ENCODE measurements at places on chromosomes 11 and 22.

DNA sequence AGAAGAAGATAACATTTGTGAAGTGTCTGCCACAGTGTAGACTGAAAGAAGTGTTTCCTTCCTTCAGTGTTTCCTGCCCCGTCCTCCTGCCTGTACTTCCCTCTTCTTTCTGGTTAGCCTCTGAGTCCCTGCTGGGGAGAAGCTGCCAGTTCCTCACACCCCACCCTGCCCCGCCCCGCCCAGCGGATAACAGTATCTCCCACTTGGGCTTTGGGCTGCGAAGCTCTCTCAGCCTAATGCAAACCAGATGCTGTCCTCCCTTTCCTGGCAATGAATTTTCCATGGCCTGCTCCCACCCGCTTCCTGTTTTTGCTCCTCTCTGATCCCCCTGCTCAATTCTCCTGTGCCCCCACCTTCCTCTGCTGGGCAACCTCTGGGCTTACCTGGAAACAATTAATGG, 5.2 kb upstream of the RAB3IL1 start:
- peak; percentile 86 for DNase-seq

GRCh38 chr11:115642660-115643059, 138.4 kb upstream of the CADM1 start:
- DNase-seq = no peak

- DNase-seq = no peak
These were observed 19.7 kb upstream of the IL17REL start for GRCh38 chr22:50032109-50032871.

GRCh38 chr11:109892321-109892794, 200.8 kb upstream of the ZC3H12C start:
- no peak for DNase-seq

DNA sequence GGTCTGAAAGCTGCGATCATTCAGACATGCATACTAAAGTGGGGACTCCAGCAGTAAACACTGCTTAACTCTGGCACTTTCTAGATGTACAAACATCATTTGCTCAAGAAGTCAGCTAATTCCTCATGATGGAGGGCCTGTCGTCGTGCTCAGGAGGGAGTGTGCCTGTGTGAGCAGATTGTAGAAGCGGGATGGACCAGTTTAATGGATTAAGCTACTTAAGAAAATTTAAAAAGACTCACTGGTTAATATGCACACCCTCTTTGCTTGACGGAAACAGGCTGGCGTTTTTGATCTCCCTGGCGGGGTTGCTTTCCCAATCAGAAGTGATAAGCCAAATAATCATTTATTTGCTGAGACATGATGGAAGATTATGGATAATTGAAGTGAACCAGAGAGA, 79.0 kb downstream of the LDLRAD3 start:
- no peak for DNase-seq

GRCh38 chr22:24429411-24430365, 2.3 kb downstream of the ADORA2A start:
- DNase-seq = no peak

- DNase-seq = no peak
These were observed 25.4 kb upstream of the SEZ6L start for GRCh38 chr22:26143806-26144325.

- no peak for DNase-seq
These were observed 30.5 kb downstream of the CD82 start for GRCh38 chr11:44595964-44596381.

DNA sequence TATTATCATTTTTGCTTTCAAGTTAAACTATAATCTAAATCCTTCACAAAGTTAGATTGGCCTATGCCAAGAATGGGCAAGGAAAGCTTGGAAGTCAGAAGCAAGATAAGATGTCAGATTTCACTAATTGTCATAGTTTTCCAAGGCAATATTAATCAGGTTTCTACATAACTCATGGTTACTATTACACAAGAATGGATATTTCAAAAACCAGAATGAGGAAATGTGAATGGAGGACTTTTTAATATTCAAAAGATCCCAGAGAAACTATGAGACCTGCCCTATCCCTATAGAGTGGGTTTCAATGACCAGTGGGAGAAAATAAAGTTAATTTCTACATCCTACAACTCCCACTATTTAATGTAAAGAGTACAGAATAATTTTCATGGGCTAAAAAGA, 203.2 kb downstream of the CASP12 start:
- no peak for DNase-seq

- no peak for DNase-seq
These were observed 14.2 kb upstream of the OMP start for GRCh38 chr11:77088236-77089003.

- no peak for DNase-seq
These were observed 19.8 kb upstream of the FJX1 start for GRCh38 chr11:35598254-35599125.

GRCh38 chr11:110032259-110032658, 60.9 kb upstream of the ZC3H12C start:
- DNase-seq = no peak

DNA sequence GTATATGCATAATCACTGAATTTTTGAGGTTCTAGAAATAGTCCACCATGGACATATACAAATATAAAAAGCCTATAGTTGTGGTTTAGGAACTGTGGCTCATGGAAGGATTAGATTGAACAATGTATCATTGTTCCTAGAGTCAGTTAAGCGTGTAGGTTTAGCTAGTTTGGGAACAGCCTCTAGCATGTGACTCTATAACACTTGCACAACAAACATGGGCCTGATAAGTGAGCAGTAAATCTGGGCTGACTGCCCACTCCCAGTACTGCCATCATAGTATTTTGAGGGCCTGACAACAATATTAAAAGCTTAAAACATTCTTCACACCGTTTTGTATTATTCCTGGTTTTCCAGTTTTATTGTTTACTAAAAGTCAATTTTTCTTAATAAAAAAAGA, 47.0 kb downstream of the YAP1 start:
- DNase-seq = peak; percentile 51

GRCh38 chr11:126468102-126468521, 112.6 kb downstream of the ST3GAL4 start:
- DNase-seq = peak; percentile 60

- DNase-seq = peak; percentile 18
These were observed 1.7 kb upstream of the OR52K1 start for GRCh38 chr11:4480577-4481239.

GRCh38 chr11:117818041-117818873, 6.3 kb downstream of the FXYD2 start:
- DNase-seq = peak; percentile 16

- DNase-seq = peak; percentile 92
These were observed 186.1 kb downstream of the SOX6 start for GRCh38 chr11:16169956-16170847.

GRCh38 chr11:15793043-15793996, 563.0 kb downstream of the SOX6 start:
- peak; percentile 79 for DNase-seq

DNA sequence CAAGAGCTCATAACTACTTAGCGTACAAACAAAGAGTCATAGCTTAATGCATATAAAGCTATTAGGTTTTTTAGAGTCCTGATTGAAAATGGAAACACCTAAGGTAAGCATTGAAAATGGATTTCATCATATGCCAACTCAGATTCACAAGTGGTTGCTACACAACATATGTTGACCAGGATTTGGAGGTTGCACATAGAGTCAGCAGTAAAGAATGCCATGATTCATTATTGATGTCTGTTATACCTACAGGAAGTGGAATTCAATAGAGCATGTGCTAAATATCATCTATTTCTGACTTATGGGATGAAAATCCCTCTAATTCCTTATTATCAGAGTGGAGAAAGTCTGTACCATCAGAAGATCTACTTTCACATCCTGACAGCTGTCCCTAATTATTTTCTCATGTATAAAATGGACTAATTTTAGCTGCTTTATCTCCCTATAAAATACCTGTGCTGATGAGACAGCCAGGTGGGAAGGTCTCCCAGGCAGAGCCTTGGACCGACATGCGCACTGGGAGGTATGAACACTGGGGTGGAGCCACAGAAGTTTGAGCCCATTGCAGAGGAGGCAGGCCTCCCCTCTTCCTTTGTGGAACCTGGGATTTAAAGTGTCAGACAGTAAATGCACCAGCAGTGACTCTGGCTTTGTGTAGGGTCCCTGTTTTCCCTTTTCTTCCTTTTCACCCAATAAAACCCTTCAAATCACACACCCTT, 204.2 kb downstream of the AASDHPPT start:
- DNase-seq = peak; percentile 95

DNA sequence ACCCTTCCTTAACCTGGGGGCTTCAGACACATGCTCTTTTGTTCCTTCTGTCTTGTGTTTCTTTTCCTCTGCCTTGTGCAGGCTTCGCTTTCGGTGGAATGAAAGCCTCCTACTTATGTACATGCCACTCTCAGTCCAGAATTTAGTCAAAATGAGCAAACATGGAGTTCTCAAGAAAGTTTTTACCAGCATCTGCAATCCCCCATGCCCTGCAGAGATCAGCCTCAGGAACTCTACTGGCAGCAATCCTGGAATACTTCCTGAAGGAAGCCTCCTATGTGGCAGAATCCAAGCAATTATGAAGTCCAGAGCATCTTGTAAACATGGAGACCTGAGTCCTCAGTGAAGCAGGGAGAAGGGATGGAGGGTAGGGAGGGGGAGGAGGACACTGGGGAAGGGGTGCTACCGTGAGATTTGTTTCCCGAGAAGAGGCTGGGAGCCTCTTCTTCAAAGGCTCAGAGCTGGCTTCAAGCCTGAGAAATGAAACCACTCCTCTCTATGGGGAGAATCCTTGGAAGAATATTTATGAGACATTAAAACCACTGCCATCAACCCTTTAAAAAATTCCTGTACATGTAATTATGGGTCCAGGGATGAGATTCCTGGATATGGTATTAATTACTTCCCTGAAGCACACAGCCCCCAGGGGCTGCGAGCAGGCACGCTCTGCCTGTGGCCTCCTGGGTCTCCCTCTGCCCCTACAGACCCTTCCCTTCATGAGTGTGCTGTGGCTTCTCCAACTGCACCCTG, 58.4 kb downstream of the TENM4 start:
- peak; percentile 76 for DNase-seq

DNA sequence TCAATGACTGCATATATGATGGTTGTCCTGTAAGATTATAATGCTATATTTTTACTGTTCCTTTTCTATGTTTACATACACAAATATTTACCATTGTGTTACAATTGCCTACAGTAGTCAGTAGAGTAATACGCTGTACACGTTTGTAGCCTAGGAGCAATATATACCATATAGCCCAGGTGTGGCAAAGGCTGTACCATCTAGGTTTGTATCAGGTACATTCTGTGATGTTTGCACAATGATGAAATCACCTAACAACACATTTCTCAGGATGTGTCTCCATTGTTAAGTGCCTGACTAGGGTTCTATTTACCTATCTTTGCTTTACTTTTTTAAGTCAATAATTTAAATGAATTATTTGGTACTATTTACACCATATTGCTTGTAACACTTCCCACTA, 21.9 kb downstream of the PRR5L start:
- DNase-seq = no peak

GRCh38 chr22:31618471-31619176, 43.4 kb downstream of the PISD start:
- DNase-seq = no peak

GRCh38 chr11:10568486-10568941, at the start of gene LYVE1:
LYVE1 (minus strand) TSS chr11:10568665; CDS start chr11:10568532, 133 bp downstream.
- no peak for DNase-seq

- DNase-seq = no peak
These were observed 2.6 kb downstream of the NPTXR start for GRCh38 chr22:38841211-38841610.

- no peak for DNase-seq
These were observed 63.9 kb downstream of the AHNAK start for GRCh38 chr11:62482753-62483152.

- no peak for DNase-seq
These were observed 5.5 kb downstream of the KRTAP5-2 start for GRCh38 chr11:1592628-1593027.

DNA sequence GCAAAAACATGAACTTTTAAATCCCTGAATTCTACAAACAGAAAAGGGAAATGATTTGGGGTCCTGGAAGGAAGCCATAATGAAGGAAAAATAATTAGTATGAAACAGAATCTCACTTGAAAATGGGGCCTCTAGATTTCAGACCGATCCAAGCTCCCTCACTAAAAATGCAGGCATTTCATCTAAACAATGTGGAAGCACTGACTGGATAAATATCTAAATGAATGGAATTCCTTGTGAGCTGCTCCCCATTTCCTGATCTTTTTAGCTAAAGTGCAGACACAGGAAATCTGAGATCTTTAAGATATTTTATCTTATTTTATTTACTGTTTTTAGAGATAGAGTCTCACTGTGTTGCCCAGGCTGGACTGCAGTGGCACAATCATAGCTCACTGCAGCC, 1255.8 kb downstream of the LRRC4C start:
- DNase-seq = no peak

DNA sequence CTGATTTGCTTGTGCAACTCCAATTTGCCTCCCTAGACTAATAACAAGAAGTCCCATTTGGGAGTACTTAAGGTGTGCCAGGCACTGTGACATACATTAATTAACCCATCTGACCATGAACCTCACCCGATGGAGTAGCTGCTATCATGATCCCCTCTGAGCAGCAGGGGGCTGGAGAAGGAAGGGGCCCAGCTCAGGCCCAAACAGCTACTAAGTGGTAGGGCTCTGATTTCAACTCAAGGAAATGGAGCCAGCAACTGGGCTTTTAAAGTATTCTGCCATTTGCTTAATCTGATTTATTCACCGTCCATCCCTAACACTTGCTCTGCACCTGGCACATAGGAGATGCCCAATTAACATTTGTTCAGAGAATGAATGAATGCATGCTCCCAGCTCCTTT, 1.2 kb downstream of the CRYBB1 start:
- no peak for DNase-seq

DNA sequence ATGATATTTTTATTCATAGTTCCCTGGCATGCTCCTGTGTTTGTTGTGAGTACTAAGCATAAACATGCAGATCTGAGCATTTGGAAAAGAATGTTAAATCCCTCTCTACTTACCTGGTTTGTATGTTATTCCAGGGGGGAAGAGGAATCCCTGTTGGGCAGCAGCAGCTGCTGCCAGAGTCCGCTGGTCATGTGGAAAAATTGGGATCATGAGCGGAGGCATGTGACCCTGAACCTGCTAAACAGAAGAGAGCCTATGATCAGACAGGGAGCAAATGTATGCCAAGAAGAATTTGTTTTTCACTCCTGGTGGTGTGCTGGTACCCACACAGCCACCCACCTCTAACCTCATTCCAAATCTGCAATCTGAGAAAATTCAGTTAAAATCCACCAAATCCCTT, 244.7 kb downstream of the SOX6 start:
- DNase-seq = no peak

- peak; percentile 38 for DNase-seq
These were observed 4.3 kb upstream of the PNPLA3 start for GRCh38 chr22:43919106-43919973.

- DNase-seq = no peak
These were observed 182.3 kb upstream of the ANO3 start for GRCh38 chr11:26149585-26149984.

GRCh38 chr11:57483562-57483918, 23.2 kb downstream of the RTN4RL2 start:
- DNase-seq = no peak
